Activated CD8-positive, alpha-beta T cell treated with anti-CD3 and anti-CD28 coated beads for 36 hours (primary cell): ENCODE measurements at places on chromosomes 1 and 21. TPM values are rescaled to one million over a fixed set of nuclear protein-coding genes. Genes with fewer than 3 reads are reported as not detected.

KRTAP11-1 gene
- total RNA-seq, result not detected

KCNJ15 gene
- total RNA-seq, result not detected

DNA sequence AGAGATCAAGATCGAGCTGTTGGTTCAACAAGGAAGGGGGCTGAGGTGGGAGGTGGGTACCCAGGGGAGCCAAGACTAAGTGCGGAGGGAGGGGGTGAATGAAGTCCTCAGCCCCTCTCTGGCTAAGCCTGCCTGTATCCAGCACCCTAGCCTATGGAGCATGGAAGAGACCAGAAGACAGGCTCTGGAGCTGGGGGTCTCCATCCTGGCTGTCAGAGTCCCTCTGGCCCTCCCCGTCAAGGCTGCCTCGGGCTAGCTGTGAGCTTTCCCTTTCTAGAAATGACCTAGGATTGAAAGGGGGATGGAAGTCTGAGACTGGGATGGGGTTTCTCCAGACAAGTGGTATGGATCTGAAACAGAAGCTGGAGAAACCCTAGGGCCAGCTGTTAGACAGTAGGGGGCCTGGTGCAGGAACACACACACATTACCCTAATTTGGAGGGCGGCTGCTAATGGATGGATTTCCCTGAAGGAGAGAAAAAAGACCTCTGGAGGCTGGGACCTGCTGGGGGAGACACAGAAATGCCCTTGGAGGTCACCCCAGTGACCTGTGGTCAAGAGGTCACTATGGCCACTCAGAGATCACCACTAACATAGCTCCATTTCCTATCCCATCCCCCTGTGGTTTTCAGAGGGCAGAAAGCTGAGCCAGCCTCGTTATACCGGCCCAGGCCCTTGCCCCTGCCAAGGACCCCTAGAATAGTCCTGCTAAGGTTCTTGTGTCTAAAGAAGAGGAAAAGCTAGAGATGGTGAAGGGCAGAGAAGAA, 107.8 kb downstream of the TMEM53 start:
- no peak for DNase-seq

- peak; percentile 60 for DNase-seq
Measured at GRCh38 chr1:8396786-8397406, 79.0 kb downstream of the SLC45A1 start.

DNA sequence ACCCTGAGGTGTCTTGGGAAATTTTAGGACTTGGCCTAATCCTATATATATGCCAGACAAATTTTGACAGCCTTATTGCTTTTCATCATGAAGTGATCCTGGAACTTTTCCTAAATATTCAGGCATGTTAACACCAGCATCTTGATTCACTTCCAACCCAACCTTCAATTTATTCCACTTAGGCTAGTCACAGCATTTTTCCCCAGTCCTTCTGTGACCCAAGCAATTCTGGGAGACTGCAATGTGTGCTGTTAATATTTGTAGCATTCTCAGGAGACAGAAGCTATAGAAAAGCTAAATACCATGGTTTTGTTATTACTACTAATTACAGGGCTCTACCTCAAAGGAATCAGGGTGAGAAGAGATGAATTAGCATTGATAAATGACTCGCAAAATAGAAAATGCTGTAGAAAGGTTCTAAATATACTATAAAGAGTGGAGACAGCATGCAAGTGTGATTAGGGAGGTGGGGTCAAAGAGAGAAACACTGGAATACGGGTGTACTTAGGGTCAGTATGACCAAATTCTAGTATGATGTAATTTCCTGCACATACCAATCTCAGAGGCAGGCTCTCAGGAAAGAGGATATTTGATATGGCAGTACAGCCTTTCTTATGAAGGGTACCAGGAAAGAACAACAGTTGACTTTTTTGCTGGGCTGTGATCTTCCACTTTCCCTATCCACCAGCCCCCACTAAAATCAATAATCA, 29.1 kb downstream of the PRRX1 start:
- DNase-seq, result no peak

DNA sequence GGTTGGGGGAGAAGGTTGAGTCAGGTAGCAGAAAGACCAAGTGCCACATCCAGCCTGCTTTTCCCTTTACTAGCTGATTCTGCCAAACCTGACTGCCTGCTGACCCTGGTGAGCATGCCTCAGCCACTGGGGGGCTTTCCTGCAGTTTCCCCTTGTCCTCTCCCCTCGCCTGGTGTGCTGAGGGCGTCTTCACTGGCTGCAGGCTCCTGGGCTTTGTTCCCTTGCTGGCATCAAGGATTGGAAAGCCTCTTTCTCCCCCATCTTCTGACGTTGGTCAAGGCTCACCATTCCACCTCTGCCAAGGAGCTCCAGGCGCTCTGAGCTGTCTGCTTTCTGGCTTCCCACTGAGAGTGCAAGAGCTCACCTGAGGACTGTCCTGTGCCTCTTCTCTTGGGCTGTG, 28.4 kb downstream of the MAN1C1 start:
- DNase-seq, result no peak

- DNase-seq, result peak; percentile 45
Measured at GRCh38 chr1:172638249-172638648, 20.7 kb upstream of the FASLG start.

SPATA1 gene
- 2.5 TPM for total RNA-seq

GRCh38 chr1:178941849-178942248, 71.0 kb upstream of the ANGPTL1 start:
- no peak for DNase-seq

SNAPIN gene
- 25.7 TPM for total RNA-seq

ADAMTSL4 gene
- 0.11 TPM for total RNA-seq

CLEC20A gene
- not detected for total RNA-seq

DNA sequence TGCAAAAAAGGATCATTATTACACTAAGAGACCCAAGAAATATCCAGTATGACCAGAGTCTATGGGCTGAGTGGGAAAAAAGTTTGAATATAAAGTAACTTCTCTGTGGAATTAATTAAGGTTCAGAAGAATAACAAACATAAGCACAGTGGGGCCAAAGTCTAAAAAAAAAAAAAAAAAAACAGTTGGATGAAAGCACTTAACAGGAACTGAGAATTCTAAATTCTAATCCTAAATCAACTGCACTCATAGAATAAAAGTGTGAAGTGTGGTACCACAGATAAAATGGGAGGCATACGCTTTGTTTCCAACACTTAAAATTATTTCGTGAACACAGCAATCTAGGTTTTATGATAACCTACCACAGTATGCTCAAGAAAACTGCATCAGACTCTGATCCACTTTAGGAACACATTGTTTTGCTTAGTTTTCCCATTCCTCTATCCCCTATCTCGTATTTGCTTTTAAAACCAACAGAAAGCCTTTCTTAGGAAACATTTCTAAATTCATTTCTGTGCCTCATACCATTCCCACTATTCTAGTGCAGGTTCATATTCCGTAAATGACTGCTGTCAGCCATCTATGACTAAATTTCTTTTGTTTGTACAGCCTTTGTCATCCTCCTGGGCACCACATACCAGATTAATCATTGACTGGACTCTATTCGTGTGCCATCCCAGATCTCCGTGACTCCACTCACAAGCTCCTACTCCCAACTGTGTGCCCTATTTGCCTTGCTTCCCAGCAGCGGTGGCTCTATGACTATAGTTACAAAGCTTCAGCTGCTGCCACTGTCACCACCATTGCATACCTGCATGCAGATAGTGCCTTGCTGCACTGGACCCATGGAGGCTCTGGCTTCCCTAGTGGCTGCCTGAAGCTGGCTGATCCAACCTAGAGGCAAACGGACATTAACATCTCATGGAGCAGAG, 24.9 kb downstream of the CHML start:
- DNase-seq, result no peak

CNIH3 gene
- 1.6 TPM for total RNA-seq

RAB4A gene
- total RNA-seq, result 27.2 TPM

DNA sequence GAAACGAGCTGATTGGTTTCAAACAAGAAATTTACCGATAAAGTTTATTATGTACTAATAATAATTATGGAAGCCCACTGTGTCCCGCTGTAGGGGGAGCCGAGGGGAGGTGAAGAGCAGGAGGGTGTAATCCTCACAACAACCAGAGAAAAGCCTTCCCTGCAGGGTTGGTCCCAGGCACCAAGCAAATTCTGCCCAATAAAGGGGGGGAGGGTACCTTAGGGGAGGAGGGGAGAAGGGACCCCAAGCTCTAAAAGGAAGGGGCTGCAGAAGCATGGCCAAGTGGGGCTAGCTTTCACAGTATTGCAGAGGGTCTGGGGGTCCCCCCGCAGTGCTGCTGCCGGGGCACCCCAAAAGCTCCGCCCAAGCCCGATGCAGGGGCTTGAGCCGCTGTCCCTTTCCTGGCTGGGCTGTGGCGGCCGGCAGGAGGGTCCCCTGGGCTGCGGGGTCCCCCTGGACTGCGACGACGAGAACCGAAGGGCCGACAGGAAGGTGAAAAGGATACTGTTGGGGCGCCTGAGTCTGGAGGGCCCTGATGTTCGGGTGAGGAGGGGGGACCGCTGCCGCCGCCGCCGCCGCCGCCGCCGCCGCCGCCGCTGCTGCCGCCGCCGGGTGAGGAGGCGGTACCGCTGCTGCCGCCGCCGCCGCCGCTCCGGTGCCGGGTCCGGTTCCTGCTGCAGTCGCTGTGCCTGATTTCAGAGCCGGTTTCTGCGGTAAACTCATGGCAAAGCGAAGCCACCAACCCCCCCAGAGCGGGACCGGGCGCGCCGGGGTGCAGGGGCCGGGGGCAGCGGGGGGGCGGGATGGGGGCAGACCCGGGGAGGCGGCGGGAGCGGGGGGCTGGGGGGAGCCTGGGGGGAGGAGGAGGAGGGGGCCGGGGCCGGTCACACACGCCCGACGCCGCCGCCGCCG, 771 bp downstream of the EIF4G3 start:
- DNase-seq, result peak; percentile 32

GRCh38 chr1:175146529-175147213, 45.9 kb downstream of the KIAA0040 start:
- DNase-seq, result peak; percentile 84

- no peak for DNase-seq
Measured at GRCh38 chr1:89884718-89885596, 64.1 kb downstream of the LRRC8D start.

DNA sequence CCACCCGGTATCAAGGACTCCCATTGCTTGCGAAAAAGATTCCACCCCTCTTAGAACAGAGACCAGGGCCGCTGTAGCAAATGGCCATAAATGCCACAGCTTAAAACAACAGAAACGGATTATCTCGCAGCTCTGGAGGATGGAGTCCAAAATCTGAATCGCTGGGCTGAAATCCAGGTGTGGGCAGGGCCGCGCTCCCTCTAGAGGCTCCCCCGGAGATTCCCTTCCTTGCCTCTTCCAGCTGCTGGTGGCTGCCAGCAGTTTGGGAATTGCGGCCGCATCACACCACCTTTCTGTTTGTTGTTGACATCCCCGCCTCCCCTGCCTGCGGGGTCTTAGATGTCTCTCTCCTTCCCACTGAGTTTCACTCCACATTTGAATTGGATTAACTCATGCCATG, 15.6 kb downstream of the PDE9A start:
- no peak for DNase-seq
